ENCODE measurements at places on chromosomes 6 and 20.

DNA sequence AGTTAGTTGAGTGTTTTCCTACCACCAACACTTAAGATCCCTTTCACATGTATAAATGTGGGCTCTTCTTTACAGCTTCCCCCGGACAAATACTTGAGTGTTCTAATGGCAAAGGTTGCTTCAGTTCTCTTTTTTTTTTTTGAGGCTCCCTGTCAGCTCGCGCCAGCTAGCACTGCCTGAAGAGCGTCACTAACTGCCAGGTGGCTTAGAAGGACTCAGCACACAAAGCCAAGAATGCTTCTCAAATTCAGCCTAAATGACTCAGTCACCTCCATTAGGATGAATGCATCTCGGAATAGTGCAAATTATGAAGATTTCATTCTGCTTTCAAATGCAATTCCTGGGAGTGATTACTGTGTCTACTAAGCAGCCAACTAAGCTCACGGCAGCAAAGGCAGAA lies 150.7 kb upstream of the BTBD3 start:
- no peak for DNase-seq

- no peak for DNase-seq
Observed at GRCh38 chr6:117276778-117277316, 11.5 kb downstream of the VGLL2 start.

DNA sequence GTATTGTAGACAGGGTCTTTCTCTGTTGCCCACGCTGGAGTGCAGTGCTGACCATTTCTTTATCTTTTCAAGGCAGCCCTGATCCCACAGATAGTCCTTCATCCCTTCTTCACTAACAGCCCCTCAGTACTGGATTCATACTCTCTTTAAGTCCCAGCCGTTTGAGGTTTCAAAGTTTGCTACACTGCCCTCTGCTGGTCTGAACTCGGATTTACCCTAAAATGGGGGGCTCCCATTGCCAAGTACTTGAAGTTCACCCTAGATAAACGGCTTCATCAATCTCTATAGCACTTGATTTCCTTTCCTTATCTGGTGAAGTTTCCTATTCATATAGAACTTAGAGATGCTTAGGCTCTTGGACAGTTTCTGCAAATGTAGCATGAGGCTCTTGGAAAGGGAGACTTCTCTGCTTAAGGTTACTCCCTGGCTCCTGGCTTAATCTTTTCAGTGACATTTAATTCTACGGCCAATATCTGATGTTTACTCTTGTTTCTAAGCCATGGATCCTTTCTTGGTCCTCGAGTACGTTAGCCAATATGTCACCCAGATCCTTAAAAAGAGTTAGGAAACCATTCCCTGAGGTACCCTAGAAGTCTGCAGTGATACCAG lies 21.4 kb upstream of the PREP start:
- peak; percentile 11 for DNase-seq

- no peak for DNase-seq
Observed at GRCh38 chr6:46891252-46891795, 30.4 kb downstream of the ADGRF5 start.

DNA sequence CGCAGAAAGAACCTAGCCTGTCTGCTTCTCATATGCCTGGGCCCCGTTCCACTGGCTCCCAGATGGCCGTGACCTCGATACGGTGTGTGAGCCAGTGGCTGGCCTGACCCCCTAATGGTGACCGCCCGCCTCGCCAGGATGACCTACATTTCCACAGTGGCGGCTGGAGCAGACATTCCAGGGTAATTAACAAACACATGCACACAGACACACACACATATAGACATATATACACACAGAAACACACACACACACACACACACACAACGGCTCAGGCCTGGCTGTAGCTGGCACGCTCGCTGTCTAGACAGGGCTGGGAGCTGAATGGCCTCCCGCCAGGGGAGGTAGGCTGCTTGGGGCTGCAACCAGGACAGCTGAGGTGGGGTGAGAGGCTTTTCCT lies 227.1 kb downstream of the ANKRD60 start:
- no peak for DNase-seq

DNA sequence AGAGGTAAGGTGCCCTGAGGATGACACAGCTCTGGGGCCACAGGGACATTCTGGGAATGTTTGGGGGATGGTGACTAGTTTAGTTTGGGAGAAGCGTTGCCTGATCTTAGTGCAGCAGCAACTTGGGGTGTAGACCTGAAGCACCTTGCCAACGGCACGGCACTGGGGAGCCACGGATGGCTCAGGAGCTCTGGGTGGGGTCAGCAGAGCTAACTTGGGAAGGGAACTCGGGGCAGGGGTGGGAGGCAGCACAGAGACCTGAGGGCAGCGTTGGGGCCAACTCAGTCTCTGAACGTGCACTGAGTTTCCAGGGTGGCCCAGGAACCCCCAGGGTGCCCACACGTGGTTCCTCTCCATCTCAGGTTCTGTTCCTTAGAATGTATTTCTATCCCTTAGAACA lies 14.9 kb downstream of the THBS2 start:
- no peak for DNase-seq

GRCh38 chr20:62791301-62792181 lies 4.7 kb upstream of the MRGBP start:
- DNase-seq, result peak; percentile 60

- no peak for DNase-seq
Observed at GRCh38 chr6:43296780-43297497, 1.1 kb upstream of the SLC22A7 start.

DNA sequence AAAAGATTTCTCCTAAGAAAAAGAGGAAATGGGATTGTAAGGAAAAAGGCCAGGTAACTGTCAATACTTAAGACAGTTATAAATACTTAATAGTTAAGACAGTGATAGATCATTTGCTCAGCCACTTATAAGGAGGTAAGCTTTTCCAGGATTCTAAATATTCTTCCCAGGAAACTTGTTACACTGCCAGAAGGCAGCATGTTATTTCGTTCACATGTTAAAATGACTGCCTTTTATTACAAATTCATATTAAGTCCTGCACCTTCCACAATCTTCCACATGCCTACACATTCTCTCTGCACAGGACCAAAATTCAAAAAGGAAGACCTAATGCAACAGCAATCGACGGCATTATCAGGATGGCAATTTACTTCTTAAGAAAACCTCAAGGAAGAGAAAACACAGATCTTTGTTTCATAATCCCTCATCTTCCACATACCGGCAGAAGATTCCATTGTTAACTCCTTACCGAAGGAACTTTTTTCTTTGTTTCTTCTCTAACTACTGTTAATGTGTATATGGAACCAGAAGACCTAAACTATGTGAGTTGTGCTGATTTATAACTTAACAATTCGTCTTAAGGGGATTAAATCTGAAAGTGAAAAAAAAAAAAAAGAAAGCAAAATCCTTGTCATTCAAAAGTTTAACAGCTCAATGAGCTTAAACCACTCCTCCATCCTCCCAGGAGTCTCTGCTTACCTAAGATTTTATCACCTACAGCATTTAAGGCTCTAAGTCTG lies 799 bp downstream of the TAAR2 start:
- no peak for DNase-seq
